Inflammatory macrophage (primary cell): ENCODE measurements at places on chromosomes 3 and 15.

DNA sequence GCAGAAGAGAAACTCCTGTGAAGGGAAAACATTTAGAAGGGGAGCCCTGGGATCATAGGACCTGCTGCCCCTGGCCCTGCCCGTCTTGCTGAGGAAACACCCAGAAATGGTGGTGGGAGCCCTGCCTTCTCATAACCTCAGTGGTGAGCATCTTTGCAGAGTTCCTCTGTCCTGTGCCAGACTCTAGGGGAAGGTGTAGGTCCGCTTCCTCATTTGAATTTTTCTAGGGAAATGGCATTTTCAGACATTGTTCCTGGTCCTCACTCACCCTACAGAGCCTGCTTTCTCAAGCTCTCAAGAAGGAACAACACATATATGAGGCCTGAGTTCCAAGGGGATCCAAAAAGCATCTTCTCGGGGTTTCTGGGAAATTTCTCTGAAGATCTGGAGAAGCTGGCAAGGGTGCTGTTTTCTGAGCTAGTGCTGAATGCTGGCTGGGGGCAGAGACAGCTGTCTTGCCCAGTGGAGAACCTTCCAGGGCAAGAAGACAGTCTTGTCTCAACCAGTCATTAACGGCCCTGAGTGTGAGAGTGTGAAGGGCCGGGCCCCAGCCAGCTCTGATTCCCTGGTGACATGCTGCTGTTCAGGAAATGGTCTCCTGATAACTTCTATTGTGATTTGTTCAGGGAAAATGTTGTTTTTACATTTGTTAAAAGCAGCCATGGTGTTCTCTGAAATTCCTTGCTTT, 283.1 kb upstream of the LRRFIP2 start:
- DNase-seq = peak; percentile 36

DNA sequence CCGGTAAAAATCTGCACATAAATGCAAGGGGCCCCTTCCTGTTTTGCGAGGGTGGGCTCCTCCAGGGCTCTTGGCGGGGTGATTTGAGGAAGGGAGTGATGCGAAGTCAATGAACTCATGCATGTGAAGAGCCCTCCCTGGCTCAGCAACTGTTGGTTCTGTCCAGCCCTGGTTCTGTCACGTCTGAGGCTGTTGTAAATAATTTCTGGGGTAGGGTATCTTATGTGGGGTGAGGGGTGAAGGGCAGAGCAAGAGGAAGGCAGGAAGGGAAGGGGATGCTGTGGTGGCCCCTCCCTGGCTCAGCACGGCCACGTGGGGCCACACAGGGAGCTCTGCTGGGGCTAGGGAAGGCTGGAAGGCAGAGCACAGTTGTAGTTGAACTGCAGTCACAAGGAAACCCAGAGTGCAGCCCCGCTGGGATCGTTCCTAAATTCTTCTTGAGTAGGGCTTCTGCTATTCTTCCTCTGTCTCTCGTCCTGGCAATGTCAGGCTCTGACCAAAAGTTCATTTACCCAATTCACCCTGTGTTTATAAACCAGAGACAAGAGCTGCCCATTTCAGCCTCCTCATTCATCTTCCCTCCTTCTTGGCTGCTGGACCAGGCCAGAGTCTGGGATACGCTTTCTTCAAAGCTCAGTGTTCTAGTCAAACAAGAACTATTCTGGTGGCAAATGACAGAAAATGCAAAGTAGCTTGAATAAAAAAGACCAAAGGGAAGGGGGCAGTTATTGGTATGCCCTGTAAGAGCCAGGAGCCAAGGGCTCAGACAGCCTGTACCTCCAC, 14.8 kb upstream of the TOPBP1 start:
- no peak for DNase-seq

DNA sequence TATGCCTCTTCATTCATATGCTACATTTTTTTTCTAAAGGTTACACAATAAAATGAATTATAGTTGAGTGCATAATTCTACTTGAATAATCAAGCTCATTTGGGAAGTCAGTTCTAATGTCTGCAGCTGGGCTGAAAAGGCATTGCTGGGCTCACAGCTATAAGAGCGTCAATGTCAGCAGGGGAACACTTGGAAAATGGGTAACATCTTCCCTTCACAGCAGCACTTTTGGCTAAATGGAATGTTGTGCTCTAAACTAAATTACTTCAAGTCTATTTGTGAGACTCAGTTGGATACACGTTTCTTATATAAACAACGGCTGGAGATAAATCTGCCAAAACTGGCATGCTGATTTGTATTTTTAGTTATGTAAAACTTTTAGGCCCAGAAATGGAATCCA, 357.8 kb downstream of the TBL1XR1 start:
- no peak for DNase-seq

DNA sequence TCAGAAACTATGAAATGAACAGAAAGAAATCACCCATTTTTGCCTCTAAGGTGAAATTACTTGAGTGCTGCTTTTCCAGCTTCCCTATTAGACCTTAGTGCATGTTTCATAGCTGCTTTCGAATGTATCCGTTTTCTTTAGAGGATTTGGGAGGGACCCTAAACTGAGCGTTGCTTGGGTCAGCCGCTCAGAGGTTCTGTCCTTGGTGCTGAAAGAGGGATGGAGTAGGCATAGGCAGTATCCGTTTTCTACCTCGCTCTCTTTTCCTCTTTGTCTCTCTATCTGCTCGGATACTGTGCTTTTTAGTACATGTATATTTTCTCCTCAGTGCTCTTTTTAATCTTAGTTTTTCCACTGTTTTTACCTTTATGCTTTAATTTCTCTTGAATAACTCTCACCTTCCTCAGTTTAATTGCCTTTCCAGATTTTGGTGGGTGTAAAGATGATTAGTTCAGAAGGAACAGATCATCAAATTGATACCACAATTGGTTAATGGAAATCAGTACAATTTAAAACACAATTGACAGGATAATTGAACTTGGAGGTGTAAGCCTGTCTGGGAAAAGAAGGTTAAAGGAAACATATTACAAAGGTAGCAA, at the start of gene DRD3:
DRD3 (minus strand) TSS at position 283 of the 599 bp plus-strand sequence. CDS start 7,060 bp downstream, outside the sequence.
- DNase-seq = no peak

- no peak for DNase-seq
These were observed 3.0 kb upstream of the HDGFL3 start for GRCh38 chr15:83210619-83211018.

DNA sequence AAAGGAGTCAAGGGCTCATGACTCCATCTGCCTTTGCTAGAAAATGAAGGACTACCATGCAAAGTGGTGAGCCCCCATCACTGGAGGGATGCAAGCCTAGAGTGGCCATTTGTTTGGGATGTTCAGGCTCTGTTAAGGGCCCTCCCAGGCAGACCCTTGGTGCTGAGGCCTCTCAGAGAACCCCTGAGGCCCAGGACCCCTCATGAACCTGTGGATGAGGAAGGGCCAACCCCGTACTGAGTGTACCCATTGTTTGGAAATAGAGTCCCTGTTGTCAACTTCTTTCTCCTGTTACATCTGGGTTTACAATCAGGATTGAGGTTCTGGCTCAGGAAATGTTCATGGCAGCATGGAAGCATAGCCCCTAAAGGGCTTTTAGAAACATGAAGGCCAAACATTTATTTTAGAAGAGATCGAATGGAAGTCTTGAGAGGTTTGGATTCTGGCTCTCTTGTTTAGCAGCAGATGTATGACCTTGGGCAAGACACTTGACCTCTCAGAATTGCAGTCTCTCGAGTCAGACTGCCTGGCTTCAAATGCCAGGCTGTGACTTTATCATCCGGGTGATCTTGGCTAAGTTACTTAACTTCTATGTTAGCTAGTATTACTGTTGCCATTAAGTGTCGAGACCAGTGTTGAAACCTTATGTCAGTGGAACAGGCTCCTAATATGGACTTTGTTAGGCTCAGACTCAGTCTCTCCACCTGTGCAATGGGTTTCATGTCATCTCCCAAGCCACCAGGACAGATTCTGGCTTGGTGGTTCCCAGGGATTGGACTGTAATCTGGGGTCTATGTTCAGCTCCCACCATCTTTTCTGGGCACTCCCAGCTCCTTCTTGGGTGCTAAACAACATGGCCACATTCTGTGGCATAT, 12.4 kb downstream of the ITGA11 start:
- DNase-seq = no peak

DNA sequence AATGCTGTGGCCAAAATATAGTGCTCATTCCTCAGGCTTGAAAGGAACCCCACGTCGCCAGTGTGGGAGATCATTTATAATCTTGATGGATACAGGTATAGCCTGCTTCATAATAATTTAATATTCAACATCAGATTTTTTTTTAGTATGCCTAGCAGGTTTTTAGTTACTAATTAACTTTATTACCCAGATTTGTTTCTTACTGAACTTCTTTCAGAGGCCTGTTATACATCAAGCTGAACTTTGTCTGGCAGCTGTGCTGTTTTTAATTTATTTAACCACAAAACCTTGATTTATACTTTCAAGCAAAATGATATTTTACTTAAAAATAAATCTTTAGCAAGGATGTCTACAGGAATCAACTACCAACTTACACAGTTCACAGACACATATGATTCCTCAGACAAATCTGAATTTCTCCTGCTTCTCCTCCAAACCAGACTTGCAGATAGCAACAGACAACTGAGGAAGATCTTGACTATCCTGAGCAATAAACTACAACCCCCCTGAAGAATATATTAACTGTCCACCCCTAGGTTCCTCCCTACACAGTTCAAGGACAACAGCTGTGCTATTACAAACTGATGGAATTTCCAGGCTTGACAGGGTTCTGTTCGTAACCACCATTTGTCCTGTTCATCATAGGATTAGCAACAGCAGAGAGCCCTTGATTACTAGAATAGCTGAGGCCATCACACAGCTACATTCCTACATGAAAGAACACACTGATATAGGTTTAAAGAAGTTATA, 610 bp downstream of the MAP4 start:
- DNase-seq = no peak

GRCh38 chr15:98513428-98513986, 134.8 kb upstream of the IGF1R start:
- no peak for DNase-seq

- DNase-seq = peak; percentile 72
These were observed 37.2 kb upstream of the ANPEP start for GRCh38 chr15:89851673-89852341.
